ENCODE measurements at places on chromosomes 6 and 20.
A peak's percentile ranks its signal among the peaks of the same experiment; 100 is the strongest.

DNA sequence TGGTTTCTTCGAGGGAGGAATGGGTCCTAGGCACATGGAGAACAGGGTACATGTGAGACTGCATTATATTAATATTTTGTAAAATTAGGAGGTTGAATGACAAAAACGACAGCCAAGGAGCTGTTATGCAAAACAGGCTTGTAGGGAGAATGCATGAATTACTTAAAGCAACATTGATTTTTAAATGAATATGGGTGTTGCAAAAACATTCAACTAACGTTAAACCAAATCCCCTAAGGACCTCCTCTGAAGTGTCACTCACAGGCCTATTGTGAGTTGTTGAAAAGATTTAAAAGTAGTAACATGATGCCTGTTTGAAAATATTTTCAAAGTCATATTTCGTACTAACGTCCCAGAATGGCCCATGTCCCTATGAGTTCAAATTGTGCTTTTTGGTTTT is 21.9 kb downstream of the FBXL4 start:
- no peak for DNase-seq

DNA sequence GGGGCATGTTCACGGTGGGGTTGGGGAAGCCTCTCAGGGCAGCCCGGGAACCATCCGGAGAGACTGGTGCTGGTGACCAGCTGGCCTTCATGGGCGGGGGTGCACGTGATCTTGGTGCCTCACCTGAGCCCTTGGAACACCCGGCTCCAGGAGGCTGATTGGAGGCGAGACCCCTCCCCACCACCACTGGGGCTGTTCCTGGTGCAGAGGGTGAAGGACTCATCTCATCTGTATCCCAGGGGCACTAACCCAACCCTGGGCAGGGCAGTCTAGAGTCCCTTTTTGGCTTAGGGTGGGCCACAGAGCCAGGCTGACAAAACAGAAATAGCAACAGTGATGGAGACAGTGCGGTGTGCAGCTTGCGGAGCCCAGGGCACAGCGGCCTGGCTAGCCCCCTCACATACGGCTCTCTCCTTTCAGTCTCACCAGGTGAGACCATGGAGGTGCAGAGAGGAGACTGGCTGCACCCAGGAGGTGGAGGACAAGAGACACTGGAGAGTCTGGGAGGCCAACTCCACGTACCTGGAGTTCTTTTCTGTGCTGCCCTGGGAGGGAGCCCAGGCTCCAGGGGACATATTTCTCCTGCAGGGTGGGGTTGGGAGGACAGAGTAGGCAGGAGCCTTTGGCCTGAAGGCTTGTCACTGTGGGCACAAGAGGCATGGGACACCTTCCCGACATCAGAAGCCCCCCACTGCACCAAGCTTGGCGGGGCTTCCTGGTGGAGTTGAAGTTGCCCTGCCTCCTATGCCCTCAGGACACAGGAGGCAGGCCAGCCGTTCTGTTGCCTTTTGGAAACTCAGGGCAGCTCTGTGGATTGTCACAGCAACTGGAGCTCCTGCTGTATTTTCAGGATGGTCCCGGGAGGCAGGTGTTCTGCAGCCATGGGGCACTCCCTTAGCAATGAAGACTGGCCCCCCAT is 106.0 kb downstream of the SYCP2 start:
- DNase-seq = no peak

- no peak for DNase-seq
Measured at GRCh38 chr20:46872328-46873211, 22.1 kb upstream of the EYA2 start.

- DNase-seq = no peak
Measured at GRCh38 chr20:18541741-18542140, 25.5 kb upstream of the SMIM26 start.

- DNase-seq = no peak
Measured at GRCh38 chr20:62776692-62777527, 19.4 kb upstream of the MRGBP start.

DNA sequence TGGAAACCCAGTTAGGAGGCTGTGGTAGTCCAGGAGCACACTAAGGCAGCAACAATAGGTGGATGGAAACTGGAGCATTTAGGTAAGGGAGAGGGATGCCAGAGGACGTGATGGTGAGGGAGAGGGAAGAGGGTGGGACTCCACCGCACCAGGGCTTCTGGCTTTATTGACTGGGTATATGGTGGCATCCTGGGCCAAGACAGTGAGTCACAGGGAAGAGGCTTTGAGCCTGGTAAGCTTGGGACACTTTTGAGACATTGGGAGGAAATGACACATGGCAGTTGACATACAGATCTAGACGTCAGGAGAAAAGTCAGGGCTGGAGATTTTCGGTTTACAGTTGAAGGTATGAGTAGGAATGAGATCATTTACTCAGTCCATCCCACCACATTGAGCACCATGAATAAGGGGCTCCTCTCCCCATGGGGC is 14.9 kb downstream of the NT5E start:
- no peak for DNase-seq

- DNase-seq = no peak
Measured at GRCh38 chr6:149608381-149608982, 40.0 kb downstream of the KATNA1 start.

GRCh38 chr6:80163754-80164187 is 57.3 kb downstream of the BCKDHB start:
- no peak for DNase-seq

- DNase-seq = no peak
Measured at GRCh38 chr6:51323056-51323455, 504.4 kb downstream of the TFAP2B start.

- DNase-seq = no peak
Measured at GRCh38 chr6:75423386-75423785, 70.2 kb downstream of the FILIP1 start.

- no peak for DNase-seq
Measured at GRCh38 chr6:33633084-33633461, 12.0 kb downstream of the ITPR3 start.

GRCh38 chr6:20640181-20640580 is 105.9 kb downstream of the CDKAL1 start:
- DNase-seq = no peak

DNA sequence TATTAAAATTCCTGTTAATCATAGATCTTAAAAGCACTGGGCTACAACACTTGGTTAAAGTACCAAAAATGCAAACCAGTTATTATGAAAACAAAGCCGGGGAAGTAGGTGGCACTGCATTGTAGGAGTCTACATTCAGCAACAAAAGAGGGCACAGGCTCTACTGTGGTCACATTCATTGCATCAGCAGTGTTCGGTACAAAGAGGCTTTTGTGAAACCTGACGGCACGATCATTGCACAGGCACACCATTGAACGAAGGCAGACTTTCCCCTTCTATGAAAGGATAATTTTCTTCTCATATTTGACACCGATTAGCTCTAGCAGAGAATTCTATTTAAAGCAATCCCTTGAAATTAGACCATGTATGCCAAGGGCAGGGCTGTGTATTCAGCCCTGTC is 44.6 kb upstream of the AGPAT4 start:
- no peak for DNase-seq

- DNase-seq = no peak
Measured at GRCh38 chr20:35004749-35005462, 49.2 kb downstream of the MYH7B start.

- no peak for DNase-seq
Measured at GRCh38 chr6:3312604-3313231, 54.0 kb downstream of the PSMG4 start.

DNA sequence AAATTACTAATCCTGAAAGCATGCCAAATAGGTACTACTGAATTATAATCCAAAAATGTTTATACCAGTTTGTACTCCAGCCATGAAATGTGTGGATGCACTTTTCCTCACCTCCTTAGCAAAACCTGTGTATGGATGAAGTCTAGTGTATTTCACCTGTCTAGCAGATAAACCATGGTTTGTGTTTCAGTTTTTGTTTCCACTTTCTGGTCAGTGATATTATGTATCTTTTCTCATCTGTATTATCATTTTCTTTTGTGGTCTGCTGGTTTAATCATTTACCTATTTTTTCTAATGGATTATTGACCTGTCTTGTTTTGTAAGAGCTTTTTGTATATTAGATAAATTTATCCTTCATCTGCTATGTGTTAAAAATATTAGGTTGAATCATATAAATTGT is 41.0 kb upstream of the TMEM217 start:
- DNase-seq = no peak

DNA sequence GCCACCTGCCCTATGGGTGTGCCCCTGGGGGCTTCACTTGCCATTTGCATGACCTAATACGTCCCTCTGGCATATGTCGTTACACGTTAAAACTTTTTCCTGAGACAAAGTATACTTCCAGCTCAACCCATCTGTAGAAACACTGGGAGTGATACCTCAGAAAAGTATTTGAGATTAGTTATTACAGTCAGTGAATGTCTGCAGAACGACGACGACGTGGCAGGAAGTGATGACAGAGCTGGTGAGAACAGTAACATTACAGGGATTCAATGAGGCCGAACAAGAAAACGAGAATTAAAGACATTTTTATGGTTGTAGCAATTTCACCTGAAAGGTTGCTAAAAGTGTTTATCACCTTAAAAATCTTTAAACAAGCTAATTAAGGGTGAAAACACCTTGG is 40.2 kb downstream of the SASH1 start:
- DNase-seq = no peak

- no peak for DNase-seq
Measured at GRCh38 chr6:41963371-41963770, 21.8 kb upstream of the CCND3 start.

DNA sequence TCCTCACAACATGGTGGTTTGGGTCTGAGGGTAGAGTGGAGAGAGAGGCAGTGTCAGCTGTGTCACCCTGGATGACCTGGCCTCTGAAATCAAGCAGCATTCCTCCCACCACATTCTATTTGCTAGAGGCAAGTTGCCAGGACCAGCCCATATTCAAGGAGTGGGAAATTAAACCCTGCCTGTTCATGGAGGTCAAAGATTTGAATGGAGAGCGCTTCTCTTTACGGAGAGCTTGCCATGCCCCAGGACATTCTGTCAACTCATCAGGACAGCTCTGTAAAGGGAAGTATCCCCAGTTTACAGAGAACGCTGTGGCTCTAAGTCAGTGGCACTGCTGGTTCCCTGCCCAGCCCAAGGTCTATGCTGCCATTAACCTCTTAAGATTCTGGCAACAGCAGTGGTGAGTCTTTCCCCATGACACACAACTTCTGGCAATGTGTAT is 90.0 kb upstream of the INSM1 start:
- DNase-seq = no peak

GRCh38 chr6:36629784-36630183 is 35.6 kb downstream of the SRSF3 start:
- no peak for DNase-seq

GRCh38 chr6:57040011-57040410 is 6.5 kb upstream of the KIAA1586 start:
- no peak for DNase-seq

- DNase-seq = peak; percentile 10
Measured at GRCh38 chr20:24157213-24157612, 168.6 kb upstream of the GGTLC1 start.

DNA sequence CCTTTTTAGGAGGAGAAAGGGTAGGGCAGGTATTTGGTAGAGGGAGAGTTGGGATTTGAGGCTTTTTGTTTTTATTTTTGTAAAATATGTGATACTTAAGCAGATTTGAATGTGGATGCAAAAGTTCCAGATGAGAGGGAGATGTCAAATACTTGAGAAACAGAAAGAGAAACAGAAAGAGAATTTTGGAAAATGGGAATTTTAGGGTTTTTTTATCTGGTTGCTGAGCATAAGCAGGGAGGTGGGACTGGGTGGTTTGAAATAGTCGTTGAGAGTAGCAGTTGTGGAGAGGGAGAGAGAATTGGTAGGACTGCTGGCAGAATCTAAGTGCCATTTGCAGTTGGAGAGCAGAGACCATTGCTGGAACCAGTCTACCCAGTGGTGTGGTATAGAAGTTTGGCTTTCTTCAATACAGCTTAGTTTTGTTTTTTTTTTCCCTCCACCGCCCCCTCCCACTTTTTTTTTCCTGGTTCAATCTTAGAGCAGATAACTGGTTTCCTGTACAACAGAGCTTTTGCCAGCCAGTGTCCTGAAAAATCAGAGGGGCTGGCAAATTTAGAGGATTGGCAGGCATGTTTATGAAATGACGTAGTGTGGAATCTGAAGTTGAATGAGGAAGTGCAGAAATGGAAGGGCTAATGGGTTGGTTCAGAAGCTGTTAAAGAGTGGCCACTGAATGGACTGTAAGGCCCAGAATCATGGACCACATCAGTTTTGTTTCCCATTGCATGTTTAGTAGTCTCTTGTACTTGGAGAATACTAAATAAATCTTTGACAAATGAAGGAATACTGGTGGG is 68.7 kb downstream of the ATRN start:
- DNase-seq = no peak

All from stimulated activated CD8-positive, alpha-beta memory T cell treated with anti-CD3 and anti-CD28 coated beads, Interleukin-12 subunit alpha, Interleukin-12 subunit beta, amount 100 ng/mL, for 1 hour (primary cell).